ENCODE measurements at places on chromosomes 2 and 18.

DNA sequence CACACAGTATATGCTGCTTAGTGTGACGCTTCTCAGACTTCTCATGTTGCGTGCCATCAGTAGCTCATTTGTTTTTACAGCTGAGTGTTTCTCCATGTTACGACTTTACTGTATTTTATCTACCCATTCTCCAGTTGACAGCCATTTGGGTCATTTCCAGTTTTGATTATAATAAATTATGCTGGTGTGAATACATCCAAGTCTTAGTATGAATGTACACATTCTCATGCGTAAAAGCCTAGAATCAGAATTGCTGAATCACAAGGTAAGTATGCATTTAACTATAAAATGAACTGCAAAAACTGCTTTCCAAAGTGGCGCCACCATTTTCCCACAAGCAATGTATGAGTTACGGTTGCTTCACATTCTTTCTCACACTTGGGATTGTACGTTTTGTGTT, 184.2 kb upstream of the SLC35G4 start:
- DNase-seq = no peak

DNA sequence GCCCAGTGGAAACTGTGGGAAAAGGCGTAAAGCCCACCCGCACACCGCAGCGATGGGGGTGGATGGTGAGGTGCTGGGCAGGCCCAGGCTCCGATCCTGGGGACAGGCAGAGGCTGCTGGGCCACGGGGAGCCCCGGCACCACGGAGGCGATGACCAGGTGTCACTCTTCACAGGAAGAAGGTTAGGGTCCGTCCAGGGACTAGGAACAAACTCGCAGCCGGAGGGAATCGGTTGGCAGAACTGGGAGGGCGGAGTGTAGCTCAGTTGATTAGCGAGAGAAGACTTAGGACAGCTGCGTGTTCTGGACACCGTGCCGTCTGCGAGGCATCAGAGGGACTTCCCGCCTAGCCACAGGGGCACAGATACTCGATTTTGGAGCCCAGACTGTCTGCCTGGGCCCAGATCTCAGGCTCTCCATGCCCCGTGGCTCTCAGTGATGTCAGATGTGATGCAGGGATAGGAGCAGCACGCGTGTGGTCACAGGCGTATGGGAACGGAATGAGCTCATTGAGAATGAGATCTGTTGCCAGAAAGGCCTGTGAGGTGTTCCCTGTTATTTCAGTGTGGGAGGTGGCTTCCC, 16.1 kb upstream of the ALLC start:
- DNase-seq = no peak

DNA sequence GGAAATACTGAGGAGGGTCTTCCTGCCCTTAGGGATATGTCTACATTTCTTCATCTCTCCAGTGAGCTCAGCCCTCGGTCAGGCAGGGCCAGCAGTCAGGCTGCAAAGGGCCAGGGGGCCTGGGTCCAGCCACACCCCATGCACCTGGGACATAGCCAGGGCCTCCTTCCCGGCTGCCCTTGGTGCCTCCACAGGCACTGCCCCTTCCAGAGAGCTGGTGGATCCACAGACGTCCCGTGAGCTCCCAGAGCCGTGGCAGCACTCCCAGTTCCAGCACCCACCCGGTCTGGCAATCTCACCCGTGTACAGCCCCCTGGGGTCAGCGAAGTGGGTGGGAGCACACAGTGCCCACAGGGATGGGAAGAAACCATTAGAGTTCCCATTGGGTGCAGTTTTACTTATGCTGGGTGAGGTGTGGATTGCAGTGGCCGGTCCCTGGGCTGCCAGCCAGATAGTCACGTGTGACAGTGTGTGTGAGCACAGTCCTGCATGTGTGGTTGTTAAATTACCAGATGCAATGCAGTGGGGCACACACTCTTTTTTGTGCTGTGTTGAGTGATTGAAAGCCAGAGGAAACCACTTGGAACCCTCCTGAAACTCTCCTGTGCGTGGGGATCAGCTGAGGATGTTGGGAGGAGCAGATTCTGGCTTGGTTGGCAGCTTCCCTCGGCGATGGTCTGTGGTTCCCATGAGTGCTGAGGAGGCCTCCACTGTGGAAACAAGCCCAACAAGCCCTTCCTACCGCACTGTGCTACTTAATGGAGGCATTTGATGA, 131.0 kb downstream of the SNTG2 start:
- DNase-seq = no peak

DNA sequence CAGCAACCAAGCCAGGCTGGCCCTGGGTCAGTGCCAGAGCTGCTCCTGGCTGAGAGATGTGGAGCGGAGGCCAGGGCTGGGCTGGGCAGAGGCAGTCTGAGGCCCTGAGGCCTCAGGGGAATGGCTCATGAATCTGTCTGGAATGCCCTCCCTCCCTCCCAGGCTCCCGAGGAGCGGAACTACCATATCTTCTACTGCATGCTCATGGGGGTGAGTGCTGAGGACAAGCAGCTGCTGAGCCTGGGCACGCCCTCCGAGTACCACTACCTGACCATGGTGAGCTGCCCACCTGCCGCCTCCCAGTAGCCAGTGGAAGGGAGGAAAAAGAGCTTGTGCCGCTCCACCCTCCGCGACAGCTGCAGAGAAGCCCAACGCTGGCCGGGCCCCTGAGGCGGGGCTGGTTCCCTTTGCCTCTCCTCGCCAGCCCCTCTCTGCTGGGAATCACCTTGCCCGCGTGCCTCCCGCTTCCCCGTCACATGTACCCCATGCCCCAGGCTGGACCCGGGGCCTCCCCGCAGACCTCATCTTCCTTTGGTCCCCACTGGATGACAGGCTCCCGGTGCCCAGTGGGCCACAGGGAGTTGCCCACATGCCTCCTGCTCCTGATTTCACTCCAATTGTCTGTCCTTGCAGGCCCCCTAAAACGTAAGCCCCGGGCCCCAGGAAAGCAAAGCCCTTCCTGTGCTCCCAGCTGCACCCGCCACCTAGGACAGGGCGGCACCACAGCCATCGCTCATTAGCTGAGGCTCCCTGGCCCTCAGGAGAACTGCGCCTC, 41.1 kb downstream of the MYO7B start:
- DNase-seq = no peak

DNA sequence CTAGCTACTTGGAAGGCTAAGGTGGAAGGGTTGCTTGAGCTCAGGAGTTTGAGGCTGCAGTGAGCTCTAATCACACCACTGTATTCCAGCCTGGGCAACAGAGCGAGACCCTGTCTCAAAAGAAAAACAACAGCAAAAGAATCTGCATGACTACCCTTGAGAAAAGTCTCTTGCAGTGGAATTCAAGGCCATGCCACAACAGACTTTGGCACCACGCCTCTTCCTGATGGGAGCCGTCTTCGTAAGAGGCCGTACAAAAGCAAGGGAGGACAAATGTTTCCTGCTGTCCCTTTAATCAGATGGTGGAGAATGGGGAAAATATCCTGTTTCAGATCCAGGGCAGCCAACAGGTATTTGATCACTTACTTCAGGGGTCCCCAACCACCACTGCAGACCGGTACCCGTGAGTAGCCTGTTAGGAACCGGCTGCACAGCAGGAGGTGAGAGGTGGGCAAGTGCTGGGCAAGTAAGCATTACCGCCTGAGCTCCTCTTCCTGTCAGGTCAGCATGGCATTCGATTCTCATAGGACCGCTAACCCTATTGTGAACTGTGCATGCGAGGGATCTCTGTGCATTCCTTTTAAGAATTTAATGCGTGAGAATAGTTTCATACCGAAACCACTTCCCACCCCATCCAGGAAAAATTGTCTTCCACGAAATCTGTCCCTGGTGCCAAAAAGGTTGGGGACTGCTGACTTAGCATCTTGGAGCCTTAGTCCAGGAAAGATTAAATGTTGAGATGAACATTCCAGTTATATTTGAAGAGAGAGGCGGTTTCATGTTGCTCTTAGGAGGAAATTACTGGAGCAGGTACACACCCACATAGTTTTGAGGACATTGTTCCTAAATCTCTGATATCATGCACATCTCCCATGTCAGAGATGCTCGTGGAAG, 94.4 kb upstream of the XPO1 start:
- no peak for DNase-seq

- no peak for DNase-seq
These were observed 490.2 kb upstream of the KLHL29 start for GRCh38 chr2:22894761-22895160.

DNA sequence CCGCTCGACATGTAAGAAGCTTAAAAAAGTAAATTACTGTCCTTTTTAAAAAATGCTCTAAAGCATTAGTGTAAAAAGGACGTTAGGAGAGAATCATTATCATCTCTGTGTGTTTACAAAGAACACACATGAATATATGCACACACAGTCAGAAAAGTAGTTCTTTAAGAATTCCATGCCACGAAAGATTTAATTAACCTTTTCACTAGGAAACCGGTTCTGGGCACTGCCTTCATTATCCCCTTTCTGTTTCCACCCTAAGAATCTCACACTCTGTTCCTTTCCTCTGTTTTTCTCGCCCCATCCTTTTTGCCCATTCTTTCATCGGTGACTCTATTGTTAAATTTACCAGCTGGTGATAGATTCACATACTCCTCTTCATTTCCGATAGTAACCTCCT, 338.6 kb downstream of the DCC start:
- DNase-seq = no peak

Measured in non-pigmented ciliary epithelial cell (primary cell).